Memory B cell (primary cell): ENCODE measurements at places on chromosomes 3 and 15.
A peak's percentile ranks its signal among the peaks of the same experiment; 100 is the strongest.

- H3K27me3 ChIP-seq, result peaks cover 19% of the 10 kb centered on the region
- peak; percentile 20 for DNase-seq
- peak overlapping the region; percentile 93 for H3K4me3 ChIP-seq
- H3K27ac ChIP-seq, result no peak overlapping the region
These were observed 753 bp downstream of the EPHB1 start for GRCh38 chr3:134795746-134796280.

GRCh38 chr15:89806559-89807550 is 7.8 kb downstream of the ANPEP start:
- H3K4me1 ChIP-seq, result peaks cover 3% of the 10 kb centered on the region
- H3K4me3 ChIP-seq, result no peak overlapping the region

GRCh38 chr15:76976572-76977270 is 18.2 kb upstream of the PSTPIP1 start:
- H3K27me3 ChIP-seq, result peaks cover 3% of the 10 kb centered on the region
- peaks cover 3% of the 10 kb centered on the region for H3K4me1 ChIP-seq
- no peak for DNase-seq
- no peak overlapping the region for H3K27ac ChIP-seq

DNA sequence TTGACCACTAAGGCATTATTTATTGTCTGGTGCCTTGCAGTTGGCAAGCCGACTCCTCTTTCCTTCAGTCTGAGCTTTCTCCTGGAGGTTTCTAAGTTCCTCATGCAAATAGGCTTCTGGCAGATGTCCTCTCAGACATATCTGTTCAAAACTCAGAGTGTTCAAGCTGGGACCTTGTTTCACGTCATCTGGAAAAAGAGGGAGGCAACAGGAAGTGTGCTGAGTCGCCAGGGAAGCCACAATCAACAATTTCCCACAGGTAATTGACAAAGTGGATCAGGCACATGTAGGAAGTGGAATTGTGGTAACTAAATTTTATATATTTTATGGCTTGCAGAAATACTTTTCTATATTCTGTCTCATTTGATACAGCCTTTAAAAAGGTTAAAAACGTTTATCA is 14.6 kb downstream of the SCG5 start:
- H3K27me3 ChIP-seq, result no peaks in the 10 kb centered on the region
- H3K36me3 ChIP-seq, result no peaks in the 10 kb centered on the region
- H3K4me1 ChIP-seq, result peaks cover 5% of the 10 kb centered on the region
- no peak overlapping the region for H3K27ac ChIP-seq

DNA sequence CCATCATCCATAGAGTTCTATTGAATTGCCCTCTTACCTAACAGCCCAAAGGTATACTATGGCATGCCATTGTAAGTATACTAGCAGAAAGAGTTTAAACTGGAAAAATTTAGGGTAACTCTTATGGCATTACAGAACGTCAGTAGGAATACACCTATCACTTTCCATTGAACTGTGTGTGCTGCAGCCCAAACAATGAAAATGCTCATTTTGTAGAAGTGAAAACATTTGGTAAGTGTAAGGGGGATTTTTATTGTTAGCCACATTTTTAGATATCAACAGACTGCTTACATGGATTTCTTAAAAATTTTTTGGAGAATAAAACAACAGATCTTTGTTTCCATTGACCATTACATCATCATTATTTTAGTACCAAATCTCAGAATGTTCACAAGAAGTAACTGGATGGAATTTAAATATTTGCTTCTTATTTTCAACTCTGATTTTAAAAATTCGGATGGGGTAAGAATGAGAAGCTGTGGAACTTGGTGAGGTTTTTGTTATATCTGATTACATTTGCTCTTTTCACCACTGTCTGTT is 245.9 kb downstream of the UBE2E2 start:
- H3K27me3 ChIP-seq, result no peaks in the 10 kb centered on the region
- H3K4me1 ChIP-seq, result peaks cover 17% of the 10 kb centered on the region
- DNase-seq, result no peak
- no peak overlapping the region for H3K27ac ChIP-seq
- H3K36me3 ChIP-seq, result no peaks in the 10 kb centered on the region
- H3K4me3 ChIP-seq, result no peak overlapping the region

DNA sequence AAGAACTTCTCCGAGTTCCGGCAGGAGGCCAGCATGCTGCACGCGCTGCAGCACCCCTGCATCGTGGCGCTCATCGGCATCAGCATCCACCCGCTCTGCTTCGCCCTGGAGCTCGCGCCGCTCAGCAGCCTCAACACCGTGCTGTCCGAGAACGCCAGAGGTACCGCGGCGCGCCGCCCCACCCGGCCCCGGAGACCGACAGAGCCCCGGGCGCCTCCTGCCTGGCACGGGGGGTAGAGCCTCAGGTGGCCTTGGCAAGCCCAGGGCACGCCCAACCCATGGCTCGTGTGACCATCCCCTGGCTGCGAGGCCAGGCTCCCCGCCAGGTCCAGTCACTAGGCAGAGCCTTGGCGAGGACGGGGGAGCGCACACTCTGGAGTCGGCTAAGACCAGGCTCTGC is 134.1 kb downstream of the LRRK1 start:
- DNase-seq, result no peak
- no peaks in the 10 kb centered on the region for H3K27me3 ChIP-seq
- H3K36me3 ChIP-seq, result peaks cover 41% of the 10 kb centered on the region
- peaks cover 4% of the 10 kb centered on the region for H3K4me1 ChIP-seq
- no peak overlapping the region for H3K4me3 ChIP-seq

DNA sequence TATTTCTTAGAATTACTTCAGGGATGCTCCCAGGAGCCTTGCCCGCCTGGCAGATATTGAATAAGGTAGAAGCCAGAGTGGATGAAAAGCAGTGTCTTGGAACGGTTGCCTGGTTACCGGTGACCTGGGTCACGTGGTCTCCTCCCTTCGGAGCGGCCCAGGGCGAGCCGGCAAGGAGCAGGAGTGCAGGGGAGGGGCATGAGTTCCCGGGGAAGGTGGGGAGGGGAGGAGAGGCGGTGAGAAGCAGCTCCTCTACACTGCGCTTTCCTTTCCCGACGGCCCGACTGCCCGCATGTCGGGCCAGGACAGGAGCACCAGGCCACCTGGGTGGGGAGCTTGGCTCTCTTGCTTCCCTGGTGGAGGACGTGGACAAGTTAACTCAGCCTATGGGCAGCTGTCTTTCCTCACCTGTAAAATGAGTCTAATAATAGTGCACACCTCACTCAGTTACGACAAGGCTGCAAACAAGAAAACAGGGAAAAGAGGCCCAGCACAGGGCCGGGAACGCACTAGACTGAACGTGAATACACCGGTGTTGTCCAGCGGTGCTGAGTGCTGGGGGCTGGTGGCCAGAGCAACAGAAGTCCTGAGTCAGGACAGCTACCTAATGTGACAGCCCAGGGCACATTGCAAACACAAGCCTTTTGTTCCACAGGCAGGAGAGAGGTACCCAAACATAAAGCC is 198.3 kb downstream of the ADAMTS9 start:
- no peak overlapping the region for H3K27ac ChIP-seq
- peaks cover under 1% of the 10 kb centered on the region for H3K4me1 ChIP-seq
- peaks cover 26% of the 10 kb centered on the region for H3K27me3 ChIP-seq
- no peak for DNase-seq
- H3K36me3 ChIP-seq, result no peaks in the 10 kb centered on the region

GRCh38 chr15:31977812-31978661 is 52.3 kb upstream of the CHRNA7 start:
- H3K27ac ChIP-seq, result no peak overlapping the region
- H3K4me3 ChIP-seq, result no peak overlapping the region
- peaks cover 35% of the 10 kb centered on the region for H3K27me3 ChIP-seq

- H3K27ac ChIP-seq, result no peak overlapping the region
- no peaks in the 10 kb centered on the region for H3K36me3 ChIP-seq
These were observed 54.9 kb upstream of the PRR20G start for GRCh38 chr3:127342735-127343134.

GRCh38 chr15:74642734-74643664 is 27.4 kb downstream of the CLK3 start:
- H3K27me3 ChIP-seq, result no peaks in the 10 kb centered on the region
- peaks cover 3% of the 10 kb centered on the region for H3K4me1 ChIP-seq
- H3K4me3 ChIP-seq, result no peak overlapping the region
- no peak overlapping the region for H3K27ac ChIP-seq
- DNase-seq, result no peak
- H3K36me3 ChIP-seq, result peaks cover 11% of the 10 kb centered on the region

- no peaks in the 10 kb centered on the region for H3K36me3 ChIP-seq
- no peak for DNase-seq
- no peaks in the 10 kb centered on the region for H3K4me1 ChIP-seq
- H3K27ac ChIP-seq, result no peak overlapping the region
- no peaks in the 10 kb centered on the region for H3K27me3 ChIP-seq
- H3K4me3 ChIP-seq, result no peak overlapping the region
These were observed 302.8 kb downstream of the FHIT start for GRCh38 chr3:60948488-60948887.
